ENCODE measurements at places on chromosomes 7 and 10. TPM values are rescaled to one million over a fixed set of nuclear protein-coding genes. Genes with fewer than 3 reads are reported as not detected.

GRCh38 chr7:17104419-17104818 is 194.0 kb upstream of the AHR start:
- DNase-seq = no peak

DNA sequence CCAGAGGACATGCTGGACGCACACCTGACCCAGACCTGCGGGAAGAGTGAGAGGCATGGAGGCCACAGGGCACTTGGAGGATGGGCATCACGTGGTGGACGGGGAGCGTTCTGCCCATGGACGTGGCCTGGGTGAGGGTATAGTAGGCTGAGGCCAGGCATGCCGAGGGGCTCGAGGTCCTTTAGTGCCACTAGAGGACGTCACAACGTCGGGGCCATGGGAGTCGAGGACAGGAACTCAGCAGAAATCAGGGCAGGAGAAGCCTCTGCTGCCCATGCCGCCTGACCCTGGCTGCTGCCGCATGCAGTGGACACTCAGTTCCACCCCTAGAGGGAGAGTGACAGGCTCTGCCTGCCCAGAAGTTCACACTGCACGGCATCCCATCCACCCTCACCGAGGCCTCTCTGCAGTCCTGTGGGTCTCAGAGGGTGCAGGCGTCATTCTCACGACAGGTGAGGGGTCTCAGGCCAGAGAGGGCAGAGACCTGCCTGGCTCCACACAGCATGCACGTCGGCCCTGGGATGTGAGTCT is 198.7 kb downstream of the ADARB2 start:
- no peak for DNase-seq

- no peak for DNase-seq
Observed at GRCh38 chr7:98944386-98944785, 66.1 kb downstream of the TRRAP start.

DNA sequence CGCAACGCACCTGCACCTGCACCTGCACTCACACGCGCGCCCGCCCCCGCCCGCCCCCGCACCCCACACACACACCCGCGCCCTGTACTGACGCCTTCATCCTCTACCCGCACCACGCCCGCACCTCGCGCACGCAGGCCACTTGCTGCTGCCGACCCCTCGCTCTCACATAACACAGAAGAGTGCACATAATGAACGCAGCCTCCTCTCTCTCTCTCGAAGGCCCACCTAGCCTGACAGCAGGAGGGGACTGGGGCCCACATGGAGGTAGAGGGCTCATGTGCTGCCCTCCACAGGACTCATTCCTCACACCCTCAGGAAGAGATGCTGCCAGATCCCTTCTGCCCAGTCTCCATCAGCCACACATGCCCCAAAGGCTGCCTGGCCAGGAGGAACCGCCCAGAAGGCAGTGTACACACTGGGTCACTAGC is 432 bp upstream of the CAMK2B start:
- peak; percentile 36 for DNase-seq

The SFR1 gene
- total RNA-seq = 15.1 TPM

The ZNF438 gene
- total RNA-seq = 6.5 TPM

The HOXA6 gene
- not detected for total RNA-seq
